ENCODE measurements at places on chromosomes 1 and 21.

GRCh38 chr1:156444407-156445001 is 56.1 kb downstream of the MEF2D start:
- H3K27ac ChIP-seq = no peak overlapping the region
- no peak for DNase-seq
- peaks cover 67% of the 10 kb centered on the region for H3K27me3 ChIP-seq
- peaks cover 9% of the 10 kb centered on the region for H3K36me3 ChIP-seq
- H3K4me1 ChIP-seq = peaks cover 3% of the 10 kb centered on the region

DNA sequence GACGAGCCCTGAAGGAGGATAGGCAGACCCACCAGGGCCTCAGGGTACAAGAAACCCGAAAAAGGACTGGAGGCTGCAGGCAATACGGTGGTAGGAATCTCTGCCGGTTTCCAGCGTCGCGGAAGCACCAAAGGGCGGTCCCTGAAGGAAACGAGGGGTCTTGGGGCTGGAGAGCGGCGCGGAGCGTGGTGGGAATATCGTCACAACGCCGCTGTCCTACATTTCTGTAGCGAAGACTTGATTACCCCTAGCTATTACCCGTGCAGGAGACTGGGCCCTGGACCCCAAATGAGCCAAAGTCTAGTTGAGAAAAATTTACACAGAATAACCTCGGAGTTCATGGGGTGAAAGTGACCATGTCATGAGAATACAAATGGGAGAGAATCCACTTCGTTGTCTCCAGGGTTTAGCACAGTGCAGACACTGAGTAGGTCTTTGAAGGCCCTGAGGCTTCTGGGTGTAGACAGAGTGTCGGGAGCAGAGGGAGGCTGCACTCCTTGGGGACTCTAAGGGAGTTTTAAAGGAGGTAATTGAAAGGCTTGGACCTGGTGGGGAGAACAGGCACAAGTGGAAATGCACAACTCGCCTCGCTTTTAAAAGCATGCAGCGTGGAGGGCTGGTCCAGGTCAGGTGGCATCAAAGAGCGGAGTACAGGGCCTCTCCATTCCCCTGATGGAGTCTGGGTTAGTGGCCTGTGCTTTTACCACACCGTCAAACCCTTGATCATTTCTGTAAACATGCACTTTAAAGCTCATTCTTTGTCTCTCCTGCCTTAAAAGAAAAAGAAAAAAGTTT is 1.5 kb downstream of the ATP1A1 start:
- peak overlapping the region; percentile 95 for H3K27ac ChIP-seq
- no peaks in the 10 kb centered on the region for H3K27me3 ChIP-seq
- DNase-seq = no peak
- H3K4me3 ChIP-seq = peak overlapping the region; percentile 94
- H3K4me1 ChIP-seq = peaks cover 48% of the 10 kb centered on the region

- H3K4me1 ChIP-seq = peaks cover 3% of the 10 kb centered on the region
- no peaks in the 10 kb centered on the region for H3K36me3 ChIP-seq
- DNase-seq = no peak
- H3K27me3 ChIP-seq = peaks cover 14% of the 10 kb centered on the region
- H3K27ac ChIP-seq = no peak overlapping the region
- H3K4me3 ChIP-seq = no peak overlapping the region
These were observed 252.5 kb upstream of the C1orf105 start for GRCh38 chr1:172167796-172168596.

DNA sequence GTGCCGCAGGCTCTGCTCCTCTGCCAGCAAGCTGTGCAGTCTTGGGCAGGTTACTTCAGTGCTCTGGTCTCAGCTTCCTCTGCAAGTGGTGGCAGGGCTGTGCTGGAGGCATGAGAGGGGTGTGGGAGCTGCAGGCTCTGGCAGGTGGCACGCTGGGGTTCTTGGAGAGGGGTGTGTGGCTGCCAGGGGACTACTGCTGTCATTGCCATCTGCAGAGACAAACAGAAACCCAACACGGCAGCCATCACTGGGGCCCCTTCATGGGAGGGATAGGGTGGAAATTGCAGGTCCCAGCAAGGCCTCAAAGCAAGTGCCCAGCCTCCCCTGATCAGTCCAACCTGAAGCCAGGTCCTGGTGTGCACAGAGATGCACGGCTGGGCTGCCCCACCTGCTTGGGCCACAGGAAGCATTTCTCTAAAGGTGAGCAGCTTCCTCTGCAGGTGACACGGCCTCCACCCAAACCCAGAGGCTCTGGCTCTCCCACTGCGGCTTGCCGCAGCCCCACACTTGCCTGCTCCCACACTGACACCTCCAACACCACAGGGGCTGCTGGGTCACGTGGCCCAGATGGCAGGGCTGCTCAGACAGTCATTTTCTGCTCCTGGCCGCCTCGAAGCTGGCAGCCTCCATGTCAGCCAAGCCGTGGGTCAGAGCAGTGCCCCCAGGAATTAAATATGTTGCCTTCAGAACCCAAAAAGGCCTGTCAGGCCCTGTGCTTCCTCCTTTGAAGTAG is 4.1 kb upstream of the COL6A2 start:
- peak overlapping the region; percentile 54 for H3K27ac ChIP-seq
- H3K4me3 ChIP-seq = peak overlapping the region; percentile 43
- H3K36me3 ChIP-seq = peaks cover 11% of the 10 kb centered on the region
- peaks cover 4% of the 10 kb centered on the region for H3K4me1 ChIP-seq

GRCh38 chr1:43165162-43165561 is 6.9 kb downstream of the EBNA1BP2 start:
- H3K27me3 ChIP-seq = no peaks in the 10 kb centered on the region
- H3K36me3 ChIP-seq = peaks cover 64% of the 10 kb centered on the region
- H3K4me3 ChIP-seq = no peak overlapping the region
- no peak overlapping the region for H3K27ac ChIP-seq
- no peak for DNase-seq
- H3K4me1 ChIP-seq = no peaks in the 10 kb centered on the region

DNA sequence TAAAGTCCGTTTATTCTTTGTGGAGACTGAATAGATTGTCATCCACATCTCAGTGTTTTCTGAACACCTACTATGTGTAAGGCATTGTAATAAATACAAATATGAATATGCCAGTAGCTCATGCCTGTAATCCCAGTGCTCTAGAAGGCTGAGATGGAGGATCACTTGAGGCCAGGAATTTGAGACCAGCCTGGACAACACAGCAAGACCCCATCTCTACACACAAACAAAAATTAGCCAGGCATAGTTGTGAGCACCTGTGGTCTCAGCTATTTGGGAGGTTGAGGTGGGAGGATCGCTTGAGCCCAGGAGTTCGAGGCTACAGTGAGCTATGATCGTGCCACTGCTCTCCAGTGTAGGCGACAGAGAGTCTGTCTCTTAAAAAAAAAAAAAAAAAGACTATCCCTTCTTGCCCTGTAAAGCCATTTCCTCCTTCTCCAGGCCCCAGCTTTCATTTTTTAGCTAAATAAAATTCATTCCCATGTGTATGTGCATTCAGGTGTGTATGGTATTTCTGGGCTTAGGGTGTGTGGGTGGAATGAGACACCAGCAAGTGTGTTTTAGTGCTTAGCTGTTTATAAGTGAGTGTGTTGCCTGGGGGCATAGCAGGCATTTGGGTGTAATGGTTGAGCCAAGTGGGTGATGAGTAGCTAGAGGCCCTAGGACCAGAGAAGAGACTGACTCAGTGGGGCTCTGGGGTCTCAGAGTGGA is 7.8 kb downstream of the CELSR2 start:
- H3K27me3 ChIP-seq = no peaks in the 10 kb centered on the region
- H3K27ac ChIP-seq = peak overlapping the region; percentile 85
- H3K4me1 ChIP-seq = peaks cover 24% of the 10 kb centered on the region

- no peak overlapping the region for H3K27ac ChIP-seq
- no peaks in the 10 kb centered on the region for H3K36me3 ChIP-seq
- no peak overlapping the region for H3K4me3 ChIP-seq
- H3K4me1 ChIP-seq = no peaks in the 10 kb centered on the region
- H3K27me3 ChIP-seq = no peaks in the 10 kb centered on the region
- DNase-seq = no peak
These were observed 59.2 kb downstream of the TBX15 start for GRCh38 chr1:118928739-118929554.

GRCh38 chr1:73096841-73097240 is 814.5 kb upstream of the NEGR1 start:
- DNase-seq = no peak
- H3K36me3 ChIP-seq = no peaks in the 10 kb centered on the region
- H3K27me3 ChIP-seq = no peaks in the 10 kb centered on the region
- no peak overlapping the region for H3K27ac ChIP-seq
- no peaks in the 10 kb centered on the region for H3K4me1 ChIP-seq
- no peak overlapping the region for H3K4me3 ChIP-seq

GRCh38 chr1:241635556-241636152 is 4.5 kb downstream of the CHML start:
- peaks cover 3% of the 10 kb centered on the region for H3K36me3 ChIP-seq
- peaks cover 14% of the 10 kb centered on the region for H3K4me1 ChIP-seq
- no peak overlapping the region for H3K4me3 ChIP-seq
- no peak for DNase-seq
- no peaks in the 10 kb centered on the region for H3K27me3 ChIP-seq
- no peak overlapping the region for H3K27ac ChIP-seq

- no peaks in the 10 kb centered on the region for H3K36me3 ChIP-seq
- no peaks in the 10 kb centered on the region for H3K4me1 ChIP-seq
- H3K4me3 ChIP-seq = no peak overlapping the region
These were observed 661.8 kb downstream of the MATN1 start for GRCh38 chr1:30061292-30062220.

DNA sequence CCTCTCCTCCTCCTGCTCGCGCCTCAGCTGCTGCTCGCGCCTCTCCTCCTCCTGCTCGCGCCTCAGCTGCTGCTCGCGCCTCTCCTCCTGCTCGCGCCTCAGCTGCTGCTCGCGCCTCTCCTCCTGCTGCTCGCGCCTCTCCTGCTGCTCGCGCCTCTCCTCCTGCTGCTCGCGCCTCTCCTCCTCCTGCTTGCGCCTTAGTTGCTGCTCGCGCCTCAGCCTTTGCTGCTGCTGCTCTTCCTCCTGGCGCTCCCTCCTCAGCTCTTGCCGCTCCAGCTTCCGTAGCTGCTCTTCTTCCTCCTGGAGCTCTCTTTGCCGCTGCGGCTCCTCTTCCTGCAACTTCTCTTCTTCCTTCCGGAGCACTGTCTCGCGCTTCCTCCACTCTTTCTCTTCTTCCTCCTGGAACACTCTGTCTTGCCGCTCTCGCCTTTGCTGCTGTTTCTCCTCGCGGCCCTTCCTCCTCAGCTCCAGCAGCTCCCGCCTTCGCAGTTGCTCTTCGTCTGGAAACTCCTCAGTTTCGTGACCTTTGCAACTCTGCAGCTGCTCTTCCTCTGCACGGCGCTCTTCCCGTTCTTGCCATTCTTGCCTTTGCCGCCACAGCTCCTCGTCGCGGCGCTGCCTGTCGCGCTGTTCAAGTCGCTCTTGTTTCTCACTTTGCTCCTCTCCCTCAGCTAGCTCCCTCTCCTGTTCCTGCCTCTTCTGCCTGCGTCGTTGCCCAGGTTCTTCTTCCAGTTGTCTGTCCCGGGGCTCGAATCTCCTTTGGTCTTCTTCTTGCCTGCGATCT is 3.0 kb downstream of the TCHH start:
- H3K27me3 ChIP-seq = peaks cover 13% of the 10 kb centered on the region
- no peak for DNase-seq
- no peaks in the 10 kb centered on the region for H3K36me3 ChIP-seq
- H3K4me3 ChIP-seq = no peak overlapping the region
- no peak overlapping the region for H3K27ac ChIP-seq

GRCh38 chr1:221855156-221855555 is 113.3 kb upstream of the DUSP10 start:
- no peaks in the 10 kb centered on the region for H3K4me1 ChIP-seq
- H3K4me3 ChIP-seq = no peak overlapping the region
- no peak overlapping the region for H3K27ac ChIP-seq
- no peaks in the 10 kb centered on the region for H3K36me3 ChIP-seq
- no peaks in the 10 kb centered on the region for H3K27me3 ChIP-seq

DNA sequence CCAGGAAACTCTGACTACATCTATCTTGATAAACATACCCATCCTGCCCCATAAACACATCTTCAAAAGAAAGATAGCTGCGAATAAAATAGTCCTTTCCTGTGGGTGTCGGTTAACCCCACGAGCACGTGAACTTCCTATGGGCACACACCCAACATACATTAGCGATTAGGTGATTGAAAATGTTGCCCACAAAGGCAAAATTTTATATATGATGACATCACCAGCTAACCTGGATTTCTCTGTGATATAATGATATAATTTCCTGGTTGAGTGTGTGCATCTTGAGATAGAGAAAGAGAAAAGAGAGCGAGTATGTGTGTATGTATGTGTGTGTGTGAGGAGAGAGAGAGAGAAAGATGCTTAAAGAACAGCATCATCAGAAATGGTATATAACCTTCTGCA is 296.1 kb downstream of the PTPRC start:
- peak; percentile 52 for DNase-seq
- no peaks in the 10 kb centered on the region for H3K27me3 ChIP-seq
- H3K4me1 ChIP-seq = peaks cover 21% of the 10 kb centered on the region
- no peak overlapping the region for H3K27ac ChIP-seq
- no peaks in the 10 kb centered on the region for H3K36me3 ChIP-seq

- H3K27me3 ChIP-seq = peaks cover 9% of the 10 kb centered on the region
- no peak overlapping the region for H3K27ac ChIP-seq
- no peak overlapping the region for H3K4me3 ChIP-seq
- no peak for DNase-seq
- H3K4me1 ChIP-seq = no peaks in the 10 kb centered on the region
These were observed 79.5 kb downstream of the NR5A2 start for GRCh38 chr1:200107004-200107470.

- no peaks in the 10 kb centered on the region for H3K27me3 ChIP-seq
- no peak overlapping the region for H3K27ac ChIP-seq
- no peak overlapping the region for H3K4me3 ChIP-seq
These were observed 22.7 kb downstream of the NDUFS5 start for GRCh38 chr1:39048745-39049370.

GRCh38 chr21:20591284-20591683 is 406.9 kb upstream of the NCAM2 start:
- no peak for DNase-seq
- H3K4me3 ChIP-seq = no peak overlapping the region
- H3K4me1 ChIP-seq = no peaks in the 10 kb centered on the region
- H3K27me3 ChIP-seq = no peaks in the 10 kb centered on the region
- no peak overlapping the region for H3K27ac ChIP-seq

GRCh38 chr1:92210701-92211100 is 7.0 kb upstream of the C1orf146 start:
- peaks cover 4% of the 10 kb centered on the region for H3K27me3 ChIP-seq
- DNase-seq = no peak
- no peak overlapping the region for H3K4me3 ChIP-seq
- no peaks in the 10 kb centered on the region for H3K36me3 ChIP-seq
- no peak overlapping the region for H3K27ac ChIP-seq
- H3K4me1 ChIP-seq = no peaks in the 10 kb centered on the region

- no peak overlapping the region for H3K4me3 ChIP-seq
- no peak overlapping the region for H3K27ac ChIP-seq
These were observed 47.0 kb downstream of the CHML start for GRCh38 chr1:241593186-241593585.

DNA sequence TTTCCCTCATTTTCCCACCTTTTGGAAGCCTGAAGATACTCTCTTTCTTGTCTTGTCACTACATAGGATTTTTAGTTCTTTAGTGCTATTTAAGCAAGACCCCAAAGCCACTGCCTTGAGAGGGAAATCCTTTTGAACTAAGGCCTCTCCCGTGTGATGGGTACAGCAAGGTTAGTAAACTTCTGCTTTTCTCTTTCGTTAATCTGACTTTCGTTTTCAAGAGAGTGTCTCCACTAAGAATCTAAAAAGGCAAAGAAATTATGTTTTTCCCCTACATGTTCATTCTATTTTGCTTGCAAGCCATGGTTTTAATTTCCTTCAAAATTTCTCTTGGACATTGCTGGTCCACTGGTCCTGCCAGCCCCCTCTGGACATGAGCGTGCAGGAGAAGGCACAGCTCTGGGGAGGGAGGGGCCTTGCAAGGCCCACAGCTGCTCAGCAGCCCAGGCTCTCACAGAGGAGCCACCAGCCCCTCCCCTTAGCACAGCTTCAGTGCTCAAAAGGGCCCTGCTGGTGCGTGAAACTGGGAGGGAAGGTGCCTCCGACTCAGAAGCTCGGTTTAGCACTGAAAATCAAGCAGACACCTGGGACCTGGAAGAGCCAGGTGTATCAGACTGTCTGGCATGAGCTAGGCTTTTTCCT is 210.9 kb upstream of the GALNT2 start:
- DNase-seq = no peak
- peaks cover 34% of the 10 kb centered on the region for H3K27me3 ChIP-seq
- no peaks in the 10 kb centered on the region for H3K4me1 ChIP-seq
- H3K4me3 ChIP-seq = peak overlapping the region; percentile 74
- no peaks in the 10 kb centered on the region for H3K36me3 ChIP-seq

All from effector memory CD8-positive, alpha-beta T cell (primary cell).